ENCODE measurements at places on chromosomes 4 and X. TPM values are rescaled to one million over a fixed set of nuclear protein-coding genes. Genes with fewer than 3 reads are reported as not detected.
A peak's percentile ranks its signal among the peaks of the same experiment; 100 is the strongest.

DNA sequence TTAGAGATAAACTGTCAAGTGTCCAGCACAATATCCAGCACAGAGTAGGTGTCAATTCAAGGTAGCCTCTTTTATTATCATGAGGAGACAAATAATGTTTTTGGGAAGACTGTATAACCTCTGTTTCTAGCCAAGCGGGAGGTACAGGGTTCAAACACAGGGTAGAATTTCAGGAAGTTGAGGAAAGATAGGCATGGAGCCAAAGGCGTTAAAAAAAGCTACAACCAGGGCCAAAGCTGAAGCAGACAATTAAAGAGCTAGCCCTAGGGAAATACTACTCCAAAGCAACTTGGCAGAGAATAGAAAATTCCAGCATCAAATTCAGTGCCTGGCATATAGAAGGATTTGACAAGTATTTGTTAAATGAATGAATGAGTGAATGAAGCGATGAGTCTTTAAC, 40.0 kb upstream of the CASK start:
- no peak overlapping the region for H3K27ac ChIP-seq
- H3K36me3 ChIP-seq, result no peaks in the 10 kb centered on the region
- H3K4me3 ChIP-seq, result no peak overlapping the region
- no peaks in the 10 kb centered on the region for H3K4me1 ChIP-seq
- DNase-seq, result no peak

- H3K4me3 ChIP-seq, result no peak overlapping the region
- no peaks in the 10 kb centered on the region for H3K27me3 ChIP-seq
- H3K4me1 ChIP-seq, result no peaks in the 10 kb centered on the region
- no peak for DNase-seq
- no peaks in the 10 kb centered on the region for H3K36me3 ChIP-seq
Observed at GRCh38 chrX:12685541-12685940, 105.7 kb upstream of the PRPS2 start.

- H3K4me1 ChIP-seq, result peaks cover 38% of the 10 kb centered on the region
- H3K27ac ChIP-seq, result no peak overlapping the region
- H3K36me3 ChIP-seq, result peaks cover 88% of the 10 kb centered on the region
Observed at GRCh38 chr4:2925496-2925895, 37.7 kb downstream of the NOP14 start.

- no peaks in the 10 kb centered on the region for H3K4me1 ChIP-seq
- no peaks in the 10 kb centered on the region for H3K36me3 ChIP-seq
- no peak overlapping the region for H3K27ac ChIP-seq
- H3K27me3 ChIP-seq, result no peaks in the 10 kb centered on the region
Observed at GRCh38 chr4:155509555-155509954, 132.8 kb upstream of the MAP9 start.

DNA sequence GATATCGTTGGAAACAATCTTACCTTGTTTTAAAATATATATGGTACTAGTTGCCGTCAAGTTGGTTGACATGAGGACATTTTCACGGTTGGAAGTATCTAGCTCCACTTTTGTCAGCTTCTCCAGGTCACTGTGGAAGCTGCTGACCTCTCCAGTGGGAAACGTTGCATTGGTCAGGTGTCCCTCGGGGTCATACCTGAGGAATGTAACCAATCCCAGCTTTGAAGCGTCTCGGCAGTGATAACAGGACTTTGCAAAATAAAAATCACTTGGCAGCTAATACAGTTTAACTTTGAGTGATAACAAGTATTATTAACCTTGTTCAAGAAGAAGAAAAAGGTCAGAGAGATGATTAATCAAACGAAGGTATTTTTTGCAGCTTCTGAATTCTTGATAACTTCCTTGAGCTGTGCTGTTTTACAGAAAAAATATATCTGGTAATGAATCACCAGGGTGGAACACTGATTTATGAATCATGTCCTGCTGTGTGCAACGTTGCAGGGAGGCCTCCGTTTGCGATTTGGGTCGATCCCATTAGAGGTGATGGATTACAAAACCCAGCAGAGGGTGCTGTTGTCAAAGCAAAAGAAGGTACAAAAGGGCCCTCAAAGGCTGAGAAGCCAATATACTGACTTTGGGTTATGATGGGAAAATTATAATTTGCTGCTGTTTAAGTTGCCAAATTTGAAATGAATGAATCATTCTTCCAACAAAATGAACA, 60.1 kb downstream of the SH2D1A start:
- H3K36me3 ChIP-seq, result no peaks in the 10 kb centered on the region
- H3K4me1 ChIP-seq, result no peaks in the 10 kb centered on the region
- H3K27me3 ChIP-seq, result no peaks in the 10 kb centered on the region
- no peak overlapping the region for H3K4me3 ChIP-seq

GRCh38 chrX:9912351-9913145, 54.6 kb upstream of the CLDN34 start:
- H3K27me3 ChIP-seq, result no peaks in the 10 kb centered on the region
- no peak overlapping the region for H3K27ac ChIP-seq
- no peak for DNase-seq
- H3K4me3 ChIP-seq, result no peak overlapping the region
- H3K36me3 ChIP-seq, result no peaks in the 10 kb centered on the region

DNA sequence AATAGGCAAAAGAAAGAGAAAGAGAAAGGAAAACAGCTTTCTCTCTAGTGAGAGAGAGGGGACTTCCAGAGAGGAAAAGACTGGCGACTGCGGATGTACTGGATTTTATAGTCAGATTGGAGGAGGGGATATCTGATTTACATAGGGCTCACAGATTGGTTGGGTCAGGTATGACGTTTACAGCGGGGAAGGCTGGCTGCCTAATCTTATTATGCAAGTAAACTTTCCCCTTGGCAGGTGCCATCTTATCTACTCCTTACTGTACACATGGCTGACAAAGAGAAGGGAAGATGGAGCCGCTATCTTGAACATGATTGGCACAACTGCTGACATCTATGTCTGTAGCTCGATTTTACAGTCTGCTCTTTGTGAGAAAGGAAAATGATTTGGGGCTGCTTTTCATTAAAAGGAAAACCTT, 25.4 kb downstream of the RBPJ start:
- no peak overlapping the region for H3K27ac ChIP-seq
- no peak overlapping the region for H3K4me3 ChIP-seq
- no peaks in the 10 kb centered on the region for H3K36me3 ChIP-seq
- H3K4me1 ChIP-seq, result peaks cover 33% of the 10 kb centered on the region

DNA sequence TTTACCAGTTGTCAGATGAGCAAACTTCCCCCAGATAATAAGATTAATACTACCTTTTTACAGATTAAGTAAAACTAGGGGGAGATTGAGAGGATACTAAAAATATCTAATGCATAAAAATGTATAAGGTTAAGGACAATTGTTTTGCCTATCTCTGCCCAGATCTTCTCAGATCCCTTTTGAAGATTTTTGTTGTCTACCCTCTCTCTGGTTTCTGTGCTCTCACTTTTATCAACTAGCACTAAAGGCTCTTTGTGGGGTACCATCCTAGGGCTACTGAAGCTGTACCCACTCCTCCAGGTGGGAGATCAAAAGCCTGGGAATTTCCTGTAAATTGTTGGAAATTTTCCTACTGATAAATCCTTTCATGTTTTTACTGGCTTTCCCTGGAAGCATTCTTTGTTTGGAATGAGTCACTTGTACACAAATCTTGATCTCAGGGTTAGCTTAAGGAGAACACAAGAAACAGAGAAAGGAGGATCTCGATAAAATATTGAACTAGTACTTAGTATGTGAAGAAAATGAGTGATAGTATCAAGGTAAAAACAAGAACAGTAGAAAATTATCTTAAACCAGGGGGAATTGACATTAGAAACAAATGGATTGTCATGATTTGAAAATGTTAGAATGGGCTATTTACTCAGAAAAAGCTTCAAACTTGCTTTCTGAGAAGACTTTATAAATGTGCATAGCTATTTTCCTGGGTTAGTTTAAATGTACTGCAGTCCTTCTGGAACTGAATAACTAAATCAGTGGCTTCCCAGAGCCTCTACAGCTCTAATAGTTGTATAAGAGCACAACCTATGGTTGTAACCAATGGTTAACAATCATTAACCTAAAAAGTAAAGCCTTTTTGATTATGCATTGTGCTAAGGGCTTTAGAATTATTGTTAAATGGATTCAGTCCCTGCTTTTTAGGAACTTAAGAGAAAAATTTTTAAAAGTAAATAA, 679.9 kb upstream of the MAGEB2 start:
- no peaks in the 10 kb centered on the region for H3K4me1 ChIP-seq
- no peak overlapping the region for H3K4me3 ChIP-seq
- DNase-seq, result no peak
- no peaks in the 10 kb centered on the region for H3K36me3 ChIP-seq

GRCh38 chr4:109359040-109359646, 56.7 kb upstream of the COL25A1 start:
- no peak overlapping the region for H3K4me3 ChIP-seq
- H3K36me3 ChIP-seq, result no peaks in the 10 kb centered on the region
- H3K4me1 ChIP-seq, result no peaks in the 10 kb centered on the region
- no peak for DNase-seq

DNA sequence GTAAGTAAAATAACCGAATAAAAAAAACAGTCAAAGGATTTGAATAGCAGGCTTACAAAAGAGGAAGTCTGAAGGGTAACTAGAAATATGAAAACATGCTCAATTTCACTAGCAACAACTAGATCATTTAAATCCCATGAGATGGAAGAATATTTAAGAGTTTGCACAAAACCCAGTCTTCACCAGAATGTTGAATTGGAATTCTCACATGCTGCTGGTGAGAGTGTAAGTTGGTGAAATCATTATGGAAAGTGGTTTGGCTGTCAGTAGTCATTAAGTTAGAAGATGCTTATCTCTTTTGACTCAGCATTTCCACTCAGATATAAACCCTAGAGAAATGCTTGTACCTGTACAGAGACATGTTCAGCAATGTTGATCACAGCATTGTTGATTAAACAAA, 110.1 kb downstream of the PGRMC2 start:
- DNase-seq, result no peak
- H3K36me3 ChIP-seq, result no peaks in the 10 kb centered on the region
- no peaks in the 10 kb centered on the region for H3K4me1 ChIP-seq
- H3K27ac ChIP-seq, result no peak overlapping the region
- no peaks in the 10 kb centered on the region for H3K27me3 ChIP-seq

DNA sequence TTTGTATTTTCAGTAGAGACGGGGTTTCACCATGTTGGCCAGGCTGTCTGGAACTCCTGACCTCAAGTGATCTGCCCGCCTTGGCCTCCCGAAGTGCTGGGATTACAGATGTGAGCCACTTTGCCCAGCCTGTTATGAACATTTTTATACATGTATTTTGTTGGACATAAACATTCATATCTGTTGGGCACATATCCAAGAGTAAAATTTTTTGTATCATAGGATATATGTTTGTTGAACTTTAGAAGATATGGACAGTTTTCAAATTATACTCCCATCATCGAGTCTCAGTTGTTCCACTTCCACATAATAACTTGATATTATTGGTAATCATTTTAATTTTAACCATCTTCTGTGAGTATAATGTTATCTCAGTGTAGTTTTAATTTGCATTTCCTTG, 23.6 kb downstream of the GLRB start:
- H3K4me1 ChIP-seq, result no peaks in the 10 kb centered on the region
- DNase-seq, result no peak
- H3K27ac ChIP-seq, result no peak overlapping the region
- no peak overlapping the region for H3K4me3 ChIP-seq

GRCh38 chrX:53831662-53832635, 145.4 kb upstream of the HUWE1 start:
- no peak overlapping the region for H3K4me3 ChIP-seq
- no peaks in the 10 kb centered on the region for H3K36me3 ChIP-seq
- H3K4me1 ChIP-seq, result no peaks in the 10 kb centered on the region
- H3K27me3 ChIP-seq, result no peaks in the 10 kb centered on the region
- DNase-seq, result no peak
- H3K27ac ChIP-seq, result no peak overlapping the region

DNA sequence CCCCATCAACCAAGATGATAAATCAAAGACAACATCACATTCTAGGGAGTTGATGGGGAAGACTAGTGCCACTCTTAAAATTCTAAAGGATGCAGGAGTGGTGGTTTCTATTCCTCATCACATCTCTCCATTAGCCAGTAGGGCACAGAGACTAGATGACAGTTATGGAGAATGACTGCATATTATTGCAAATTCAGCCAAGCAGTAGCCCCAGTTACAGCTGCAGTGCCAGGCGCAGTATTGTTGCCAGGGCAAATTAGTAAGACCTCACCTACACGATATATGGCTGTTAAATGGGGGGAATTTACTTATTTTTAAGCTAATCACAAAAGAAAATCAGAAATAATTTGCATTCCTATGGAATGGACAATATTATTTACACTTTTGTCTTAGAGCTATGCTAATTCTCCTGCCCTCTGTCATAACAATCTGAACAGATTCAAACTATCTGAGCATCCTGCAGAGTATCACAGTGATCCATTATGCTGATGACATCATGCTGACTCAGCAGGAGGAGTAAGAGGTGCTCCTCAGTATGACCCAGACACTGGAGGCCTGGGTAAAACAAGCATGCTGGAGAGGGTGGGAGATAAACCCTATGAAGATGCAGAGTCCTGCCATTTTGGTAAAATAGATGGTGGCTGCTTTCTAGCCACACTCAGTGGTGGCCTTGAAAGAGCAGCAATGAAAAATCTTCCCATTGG, 24.7 kb downstream of the ETNPPL start:
- H3K4me3 ChIP-seq, result no peak overlapping the region
- peaks cover 5% of the 10 kb centered on the region for H3K27me3 ChIP-seq
- no peaks in the 10 kb centered on the region for H3K4me1 ChIP-seq
- H3K27ac ChIP-seq, result no peak overlapping the region
- no peaks in the 10 kb centered on the region for H3K36me3 ChIP-seq

- H3K36me3 ChIP-seq, result no peaks in the 10 kb centered on the region
- no peaks in the 10 kb centered on the region for H3K27me3 ChIP-seq
- no peak overlapping the region for H3K27ac ChIP-seq
Observed at GRCh38 chrX:107940095-107940494, 42.1 kb downstream of the TEX13B start.

DNA sequence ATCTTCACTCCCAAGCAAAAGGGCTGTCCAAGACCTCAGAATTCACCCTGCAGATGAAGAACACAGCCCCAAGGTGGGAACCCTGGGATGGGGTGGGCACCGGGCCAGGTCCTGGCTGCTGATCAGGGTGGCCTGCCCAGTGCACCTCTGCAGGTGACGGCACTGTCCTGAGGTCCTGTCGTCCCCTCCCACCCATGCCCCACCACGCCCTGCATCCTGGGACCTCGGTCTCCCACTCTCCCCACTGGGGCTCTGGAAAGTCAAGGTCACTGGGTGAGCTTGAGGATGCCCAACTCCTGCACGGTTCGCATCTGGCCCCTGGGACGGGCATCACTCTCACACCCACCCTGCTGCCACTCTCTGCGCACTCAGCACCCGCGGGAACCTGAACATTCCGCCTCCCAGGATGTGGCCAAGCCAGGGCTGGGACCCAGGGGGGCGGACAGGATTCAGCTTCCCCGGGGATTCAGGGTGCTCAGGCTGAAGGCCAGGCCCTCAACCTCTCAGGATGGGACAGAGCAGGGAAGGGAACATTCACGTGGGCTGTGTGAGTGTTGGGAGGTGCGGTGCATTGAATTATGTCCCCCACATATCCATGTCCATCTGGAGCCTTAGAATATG, 115.9 kb downstream of the CPZ start:
- no peaks in the 10 kb centered on the region for H3K36me3 ChIP-seq
- DNase-seq, result peak; percentile 43
- no peak overlapping the region for H3K27ac ChIP-seq
- H3K4me3 ChIP-seq, result no peak overlapping the region
- no peaks in the 10 kb centered on the region for H3K4me1 ChIP-seq

ASMT gene
- not detected for total RNA-seq

TRMT2B gene
- total RNA-seq, result 19.4 TPM

VSIG4 gene
- 569 TPM for total RNA-seq

HPSE gene
- total RNA-seq, result 5.5 TPM

IL21 gene
- not detected for total RNA-seq

NR3C2 gene
- 31.4 TPM for total RNA-seq

ASB5 gene
- not detected for total RNA-seq

MAGEA8 gene
- total RNA-seq, result not detected

BBS7 gene
- 15.1 TPM for total RNA-seq

OR13H1 gene
- not detected for total RNA-seq

All from lower lobe of right lung (tissue), 2 donors.